ENCODE measurements at places on chromosomes 7 and 10. TPM values are rescaled to one million over a fixed set of nuclear protein-coding genes. Genes with fewer than 3 reads are reported as not detected.

Gene LDB1
- total RNA-seq, result 64.0 TPM

Gene PTN
- 13.2 TPM for total RNA-seq

Gene PRSS1
- not detected for total RNA-seq

Gene SEMA4G
- total RNA-seq, result 1.9 TPM

Gene MNX1
- total RNA-seq, result not detected

Gene PIK3CG
- 2.0 TPM for total RNA-seq

Gene UCMA
- not detected for total RNA-seq

Gene SLC26A5
- not detected for total RNA-seq

Gene FXYD4
- not detected for total RNA-seq

Gene TMEM213
- 0.25 TPM for total RNA-seq

Gene DENND2A
- total RNA-seq, result 83.5 TPM

Gene PNLIPRP1
- total RNA-seq, result not detected

Gene STAG3
- not detected for total RNA-seq

All from gastroesophageal sphincter (tissue), 4 donors.